Fibroblast of lung (primary cell): ENCODE measurements at places on chromosomes 3 and 15. TPM values are rescaled to one million over a fixed set of nuclear protein-coding genes. Genes with fewer than 3 reads are reported as not detected.
A peak's percentile ranks its signal among the peaks of the same experiment; 100 is the strongest.

GRCh38 chr3:69639851-69640250, 99.4 kb upstream of the MITF start:
- no peak for DNase-seq

DNA sequence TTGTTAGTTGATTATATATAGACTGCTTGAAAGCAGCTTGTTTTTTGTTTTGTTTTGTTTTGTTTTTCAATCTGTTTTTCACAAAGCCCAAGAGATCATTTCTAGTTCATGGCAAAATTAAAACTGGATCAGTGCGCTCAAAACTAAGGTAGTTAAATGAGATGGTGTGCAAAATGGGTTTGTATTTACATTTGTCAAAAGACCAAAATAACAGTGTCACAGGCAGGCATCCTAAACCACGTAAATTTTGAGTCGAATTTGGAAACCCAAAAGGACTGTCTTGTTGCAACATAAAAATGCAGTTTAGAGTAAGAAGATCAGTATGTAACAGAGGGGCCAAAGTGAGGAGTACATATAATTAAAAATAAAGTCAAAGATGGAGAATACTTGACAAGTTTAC, 2.4 kb downstream of the DMXL2 start:
- no peak for DNase-seq

DNA sequence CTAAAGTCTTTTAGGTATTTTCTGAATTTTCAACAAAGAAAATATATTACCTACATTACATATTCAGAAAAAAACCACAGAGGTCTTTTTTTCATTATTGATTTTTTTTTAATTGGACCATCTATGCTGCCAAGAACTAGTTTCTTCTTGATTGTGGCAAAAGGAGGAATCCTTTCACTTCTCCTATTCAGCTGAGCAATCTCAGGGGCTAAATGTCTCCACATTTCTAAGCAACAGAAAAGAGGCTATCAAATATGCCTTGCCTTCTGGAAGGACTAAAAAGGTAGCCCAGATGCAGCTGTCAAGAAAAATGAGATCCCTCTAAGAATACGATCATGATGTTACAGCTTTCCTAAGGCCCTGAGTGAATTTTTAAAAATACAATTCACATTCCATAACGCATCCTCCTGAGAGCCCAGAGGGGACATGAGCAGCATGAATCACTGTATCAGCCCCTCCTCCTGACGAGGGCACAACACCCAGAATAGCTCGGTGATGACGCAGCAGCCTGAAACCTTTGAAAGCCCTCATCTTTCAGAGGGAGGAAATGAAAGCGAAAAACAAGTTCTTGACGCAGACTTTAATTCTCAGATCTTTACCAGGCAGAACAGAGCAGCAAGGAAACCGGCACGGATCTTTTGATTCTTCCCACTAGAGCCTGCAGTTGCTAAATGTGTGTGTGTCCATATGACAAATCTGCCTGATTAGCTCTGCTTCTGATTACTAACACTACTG, 24.6 kb downstream of the RUBCN start:
- peak; percentile 97 for DNase-seq

DNA sequence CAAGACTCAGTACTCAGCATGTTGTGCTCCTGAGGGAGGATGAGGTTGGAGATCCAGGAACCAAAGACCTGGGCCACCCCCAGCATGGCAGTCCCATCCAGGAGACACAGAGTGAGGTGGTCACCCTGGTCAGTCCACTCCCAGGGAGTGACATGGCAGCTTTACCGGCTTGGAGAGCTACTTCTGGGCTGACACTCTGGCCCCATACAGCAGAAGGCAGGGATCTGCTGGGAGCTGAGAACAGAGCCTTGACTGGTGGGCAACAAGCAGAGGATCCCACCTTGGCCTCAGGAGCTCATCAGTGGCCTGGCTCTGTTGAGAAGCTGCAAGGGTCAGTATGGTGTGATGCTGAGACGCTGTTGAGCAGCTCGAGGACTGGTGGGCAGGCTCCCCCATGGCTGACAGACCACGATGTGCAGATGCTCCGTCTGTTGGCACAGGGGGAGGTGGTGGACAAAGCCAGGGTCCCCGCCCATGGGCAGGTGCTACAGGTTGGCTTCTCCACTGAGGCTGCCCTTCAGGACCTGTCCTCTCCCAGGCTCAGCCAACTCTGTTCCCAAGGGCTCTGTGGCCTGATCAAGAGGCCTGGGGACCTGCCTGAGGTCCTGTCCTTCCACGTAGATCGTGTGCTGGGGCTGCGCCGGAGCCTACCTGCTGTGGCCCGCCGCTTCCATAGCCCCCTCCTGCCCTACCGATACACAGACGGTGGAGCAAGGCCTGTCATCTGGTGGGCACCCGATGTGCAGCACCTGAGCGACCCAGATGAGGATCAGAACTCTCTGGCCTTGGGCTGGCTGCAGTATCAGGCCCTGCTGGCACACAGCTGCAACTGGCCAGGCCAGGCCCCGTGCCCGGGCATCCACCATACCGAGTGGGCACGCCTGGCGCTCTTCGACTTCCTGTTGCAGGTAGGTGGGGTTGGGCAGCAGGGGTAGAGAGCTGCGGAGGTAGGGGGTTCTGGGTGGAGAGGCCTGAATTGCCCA, 53.8 kb downstream of the GASK1A start:
- no peak for DNase-seq

DNA sequence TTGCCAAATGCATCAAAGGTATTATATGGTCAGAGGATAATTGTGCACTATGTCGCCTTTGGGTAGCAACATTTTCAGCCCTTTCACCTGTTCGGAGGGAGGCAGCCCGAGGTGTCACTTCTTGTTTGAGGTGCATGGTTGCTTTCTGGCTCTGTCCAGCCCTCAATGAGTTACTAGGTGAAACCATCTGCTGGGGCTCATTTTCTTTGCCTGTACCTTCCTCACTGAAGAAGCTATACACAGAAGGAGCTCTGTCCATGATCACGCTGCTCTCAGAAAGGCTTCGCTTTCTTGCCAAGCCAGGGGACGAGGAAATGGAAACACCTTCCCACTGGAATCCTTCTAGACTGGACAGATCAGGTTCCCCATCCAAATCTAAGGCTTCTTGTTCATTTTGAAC, 42.7 kb downstream of the ZNF106 start:
- no peak for DNase-seq

DNA sequence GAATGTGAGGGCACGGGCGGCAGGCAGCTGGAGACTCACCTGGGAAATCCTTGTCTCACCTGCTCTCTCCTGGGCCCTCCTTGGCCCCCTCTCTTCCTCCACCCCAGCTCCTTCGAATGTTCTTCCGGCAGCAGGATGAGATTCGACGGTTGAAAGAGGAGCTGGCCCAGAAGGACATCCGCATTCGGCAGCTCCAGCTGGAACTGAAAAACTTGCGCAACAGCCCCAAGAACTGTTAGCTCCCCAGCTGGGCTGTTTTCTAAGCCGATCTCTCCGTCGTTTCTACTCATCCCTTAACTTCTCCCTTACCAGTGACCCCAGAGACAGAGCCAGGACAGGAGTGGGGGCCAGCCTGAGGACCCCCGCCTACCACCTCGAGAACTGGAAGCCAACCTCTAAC, 95.0 kb downstream of the ANP32A start:
- peak; percentile 75 for DNase-seq

GRCh38 chr3:126731044-126731443, 27.0 kb downstream of the CHCHD6 start:
- DNase-seq: no peak

GRCh38 chr3:32937331-32937730, 14.1 kb upstream of the CCR4 start:
- DNase-seq: no peak

Gene TRH
- not detected in 2 replicates for total RNA-seq

Gene MAP2K1
- total RNA-seq: 26.2 and 32.9 TPM in 2 replicates

Gene ZPLD1
- total RNA-seq: 0.17 TPM in 1 of 2 replicates, not detected in the other

Gene MAP6D1
- total RNA-seq: 0.51 and 0.83 TPM in 2 replicates

Gene ARIH2
- total RNA-seq: 80.1 and 91.7 TPM in 2 replicates

Gene CCR8
- not detected in 2 replicates for total RNA-seq

Gene GNAT1
- not detected in 2 replicates for total RNA-seq
